Stimulated activated CD8-positive, alpha-beta memory T cell treated with anti-CD3 and anti-CD28 coated beads, Interleukin-4, amount 100 ng/mL, for 4 hours (primary cell): ENCODE measurements at places on chromosomes 11 and 22.

DNA sequence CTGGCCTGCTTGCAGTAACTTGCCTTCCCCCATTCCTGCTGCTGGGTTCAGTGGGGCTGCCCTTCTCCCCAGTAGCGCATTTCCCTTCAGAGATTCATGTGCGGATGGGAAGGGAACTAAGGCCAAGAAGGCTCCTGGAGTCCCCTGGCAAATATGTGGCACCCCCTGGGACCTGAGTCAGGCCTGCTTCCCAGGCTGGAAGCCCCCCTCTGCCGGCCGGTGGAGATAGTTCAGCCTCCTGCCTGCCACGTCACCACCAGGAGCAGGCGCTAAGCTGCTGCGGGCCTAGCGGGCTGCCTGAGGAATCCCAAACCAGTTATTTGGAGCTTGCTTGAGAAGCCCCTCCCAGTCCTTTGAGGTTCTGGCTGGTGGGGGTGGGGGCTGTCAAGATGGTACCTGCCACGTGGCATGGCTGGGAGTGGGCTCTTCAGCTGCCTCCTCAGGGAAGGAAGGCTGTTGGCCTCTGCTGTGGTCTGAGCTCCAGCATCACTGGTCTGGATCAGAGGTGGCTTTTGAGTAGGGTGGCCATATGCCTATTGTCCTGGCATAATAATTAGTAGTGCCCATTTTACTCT lies 2.0 kb downstream of the SERPINH1 start:
- no peak for DNase-seq

DNA sequence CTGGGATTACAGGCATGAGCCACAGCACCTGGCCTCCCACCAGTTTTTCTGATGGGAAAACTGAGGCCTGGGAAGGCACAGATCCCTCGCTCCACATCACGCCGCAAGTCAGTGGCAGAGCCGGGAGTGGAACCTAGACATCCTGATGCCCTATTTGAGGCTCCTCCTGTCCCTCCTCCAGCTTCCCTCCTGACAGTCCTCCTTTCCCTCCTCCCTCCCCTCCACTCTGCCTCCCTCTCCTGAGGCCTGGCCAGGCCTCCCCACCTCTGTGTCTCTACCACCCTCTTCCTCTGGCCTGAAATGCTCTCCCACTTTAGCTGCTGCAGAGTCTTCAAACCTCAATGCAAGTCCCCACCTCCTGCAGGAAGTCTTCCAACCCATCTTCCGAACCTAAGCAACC lies 13.3 kb upstream of the TP53I11 start:
- DNase-seq, result no peak

DNA sequence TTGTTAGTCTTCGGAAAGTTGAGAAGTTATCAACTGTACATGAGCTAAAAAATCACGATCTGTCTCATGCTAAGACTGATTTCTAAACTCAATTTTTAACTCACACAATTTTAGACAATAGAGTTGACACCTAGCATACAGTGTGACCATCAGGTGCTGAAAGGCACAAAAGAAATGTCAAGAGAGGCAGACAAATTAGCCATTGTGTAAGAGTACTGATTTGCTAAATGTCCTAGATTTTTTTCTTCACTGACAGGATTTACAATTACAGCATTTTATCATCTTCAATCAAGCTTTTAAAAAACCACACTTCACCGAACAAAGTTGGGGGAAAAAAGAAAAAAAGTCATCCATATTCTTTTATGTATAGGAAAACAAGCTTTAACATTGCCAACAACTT lies 7.0 kb downstream of the LGR4 start:
- DNase-seq, result no peak

GRCh38 chr11:102361086-102362031 lies 14.3 kb downstream of the BIRC2 start:
- no peak for DNase-seq

- DNase-seq, result no peak
Observed at GRCh38 chr11:118623269-118623655, 15.8 kb downstream of the PHLDB1 start.

GRCh38 chr11:81674211-81674610 lies 1059.5 kb downstream of the FAM181B start:
- no peak for DNase-seq

- DNase-seq, result no peak
Observed at GRCh38 chr22:33757041-33757801, 163.1 kb downstream of the LARGE1 start.

DNA sequence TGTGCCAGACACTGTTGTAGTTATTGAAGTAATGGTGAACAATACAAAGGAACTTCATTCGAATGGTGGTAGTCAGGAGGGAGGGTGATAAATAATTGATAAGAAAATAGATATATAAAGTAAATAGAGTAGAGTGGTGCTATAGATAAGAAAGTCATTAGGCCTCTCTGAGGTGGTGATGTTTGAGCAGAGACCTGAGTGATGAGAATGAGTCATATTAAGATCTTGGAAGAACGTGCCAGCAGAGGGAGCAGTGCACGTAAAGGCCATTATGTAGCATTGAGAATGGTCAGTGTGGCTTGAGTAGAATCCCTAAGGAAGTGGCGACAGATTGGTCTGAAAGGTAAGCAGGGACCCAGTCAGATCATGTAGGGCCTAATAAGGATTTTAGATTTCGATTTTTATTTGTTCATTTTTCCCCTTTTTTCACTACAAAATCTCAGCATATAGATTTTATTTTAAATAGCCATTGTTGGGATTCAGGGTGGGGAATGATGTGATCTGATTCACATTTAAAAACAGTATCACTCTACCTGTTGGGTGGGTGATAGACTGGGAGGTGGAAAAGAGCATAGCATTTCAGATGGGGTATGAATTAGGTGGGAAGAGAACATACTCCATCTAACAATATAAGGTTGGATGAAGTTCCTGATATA lies 44.7 kb downstream of the CCDC90B start:
- DNase-seq, result no peak

DNA sequence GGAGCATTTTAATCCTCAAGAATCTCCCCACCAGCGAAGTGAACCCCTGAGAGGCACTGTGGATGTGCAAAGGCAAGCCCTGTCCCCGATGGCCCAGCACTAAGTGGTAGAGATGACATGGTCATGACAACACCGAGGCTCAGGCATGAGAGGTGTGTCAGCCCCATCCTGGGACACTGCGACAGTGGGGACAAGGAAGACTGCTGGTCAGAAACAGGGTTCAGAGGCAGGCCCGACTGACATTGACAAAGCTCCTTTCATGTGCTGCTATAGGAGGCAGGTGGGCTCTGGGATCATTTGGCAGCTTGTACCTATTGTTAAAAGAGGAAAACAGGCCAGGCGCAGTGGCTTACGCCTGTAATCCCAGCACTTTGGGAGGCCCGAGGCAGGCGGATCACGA lies 54.3 kb upstream of the MYEOV start:
- DNase-seq, result no peak

DNA sequence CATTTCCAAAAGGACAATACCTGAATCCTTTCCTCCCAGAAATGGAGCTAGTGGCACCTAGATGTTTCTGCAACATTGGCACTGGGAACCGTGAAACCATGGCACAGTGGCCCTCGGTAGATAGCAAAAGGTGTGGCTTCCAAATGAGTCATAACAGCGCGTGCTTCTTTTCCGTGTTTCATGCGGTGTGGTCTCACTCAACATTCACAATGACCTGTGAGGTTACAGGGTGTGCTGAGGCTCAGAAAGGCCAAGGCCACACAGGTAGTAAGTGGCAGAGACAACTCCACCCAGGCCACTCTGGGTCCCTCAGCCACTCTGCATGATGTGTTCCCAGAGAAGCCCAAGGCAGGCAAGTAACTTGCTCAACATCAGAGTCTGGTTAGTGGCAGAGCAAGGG lies 67.4 kb downstream of the TP53I11 start:
- DNase-seq, result no peak

- no peak for DNase-seq
Observed at GRCh38 chr22:36548606-36549005, 19.6 kb upstream of the EIF3D start.

DNA sequence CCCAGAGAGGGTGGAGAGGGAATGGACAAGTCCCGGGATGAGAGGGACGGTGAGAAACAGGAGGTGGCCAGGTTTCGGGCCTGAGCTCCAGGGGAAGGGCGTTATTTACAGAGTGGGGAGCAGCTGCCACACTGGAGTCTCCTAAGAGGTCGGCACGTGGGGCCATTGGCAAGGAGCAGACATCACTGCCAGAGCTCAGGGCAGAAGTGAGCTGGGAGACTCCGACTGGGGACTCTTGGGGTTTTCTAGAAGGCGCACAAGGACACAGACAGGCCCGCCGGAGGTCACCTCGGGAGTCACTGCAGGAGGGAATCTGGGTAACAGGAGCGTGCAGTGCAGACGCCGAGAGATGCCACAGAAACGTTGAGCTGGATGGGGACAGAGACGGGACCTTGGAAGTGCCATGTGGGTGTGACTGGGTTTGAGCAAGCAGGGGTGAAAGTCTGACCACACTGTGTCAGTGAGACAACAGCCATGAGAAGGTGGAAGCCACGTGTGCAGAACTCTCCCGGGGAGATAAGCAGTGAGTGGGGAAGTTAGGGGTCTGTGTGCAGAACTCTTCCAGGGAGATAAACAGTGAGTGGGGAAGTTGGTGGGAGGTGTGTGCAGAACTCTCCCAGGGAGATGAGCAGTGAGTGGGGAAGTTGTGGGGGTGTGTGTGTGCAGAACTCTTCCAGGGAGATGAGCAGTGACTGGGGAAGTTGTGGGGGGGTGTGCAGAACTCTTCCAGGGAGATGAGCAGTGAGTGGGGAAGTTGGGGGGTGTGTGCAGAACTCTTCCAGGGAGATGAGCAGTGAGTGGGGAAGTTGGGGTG lies 187.5 kb downstream of the SHANK2 start:
- DNase-seq, result no peak

- no peak for DNase-seq
Observed at GRCh38 chr11:64400102-64400501, 41.1 kb downstream of the RPS6KA4 start.

DNA sequence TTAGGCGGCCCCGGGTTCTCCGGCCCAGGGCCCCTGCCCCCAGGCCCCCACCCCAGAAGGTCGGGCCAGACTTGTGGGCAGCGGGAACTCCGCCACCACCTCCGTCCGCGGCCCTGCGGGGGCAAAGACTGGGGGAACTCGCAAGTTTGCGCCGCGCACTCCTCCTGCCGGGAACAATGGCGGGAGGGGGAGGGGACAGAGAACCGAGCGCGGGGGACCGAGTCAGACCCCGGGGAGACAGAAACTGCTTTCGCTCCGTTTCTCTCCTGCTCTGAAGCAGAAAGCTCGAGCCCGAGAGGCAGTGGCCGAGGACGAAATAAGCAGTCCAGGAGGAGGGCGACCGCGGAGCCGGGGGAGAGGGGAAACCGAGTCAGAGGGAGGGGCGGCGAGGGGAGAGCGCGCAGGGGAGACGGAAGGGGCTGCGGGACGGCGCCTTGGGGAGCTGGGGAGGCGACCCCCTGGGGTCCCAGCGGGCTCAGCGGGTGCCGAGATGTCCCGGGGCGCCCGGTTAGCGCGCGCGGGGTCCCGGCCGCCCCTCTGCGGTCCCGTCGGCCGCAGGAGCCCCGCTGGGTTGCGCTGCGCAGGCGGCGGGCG lies 555 bp downstream of the TP53I11 start:
- DNase-seq, result no peak

- DNase-seq, result no peak
Observed at GRCh38 chr11:69726481-69726880, 22.7 kb upstream of the FGF19 start.

DNA sequence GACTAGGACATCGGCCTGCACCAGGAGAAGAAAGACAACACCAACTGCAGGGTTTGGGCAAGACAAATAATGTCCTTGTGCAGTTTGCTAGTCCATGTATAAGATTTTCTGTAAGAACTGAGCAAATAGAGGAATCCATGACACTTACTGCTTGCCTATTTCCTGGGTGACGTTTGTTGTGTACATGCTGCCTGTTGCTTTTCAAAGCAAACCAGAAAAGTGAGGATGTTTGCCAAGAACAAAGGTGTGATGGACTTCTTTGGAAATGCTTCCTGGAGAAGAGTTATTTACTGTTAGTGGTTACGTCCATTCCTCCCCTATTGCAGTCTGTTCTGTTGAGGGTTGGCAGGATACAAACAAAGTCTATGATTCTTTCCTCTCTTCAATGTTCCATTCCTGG lies 126.5 kb downstream of the CASP12 start:
- DNase-seq, result no peak

- DNase-seq, result no peak
Observed at GRCh38 chr11:60767388-60767811, 10.7 kb downstream of the MS4A15 start.

GRCh38 chr11:87870086-87870485 lies 305.2 kb downstream of the RAB38 start:
- DNase-seq, result no peak

GRCh38 chr22:47591016-47591415 lies 828.6 kb downstream of the TBC1D22A start:
- no peak for DNase-seq

DNA sequence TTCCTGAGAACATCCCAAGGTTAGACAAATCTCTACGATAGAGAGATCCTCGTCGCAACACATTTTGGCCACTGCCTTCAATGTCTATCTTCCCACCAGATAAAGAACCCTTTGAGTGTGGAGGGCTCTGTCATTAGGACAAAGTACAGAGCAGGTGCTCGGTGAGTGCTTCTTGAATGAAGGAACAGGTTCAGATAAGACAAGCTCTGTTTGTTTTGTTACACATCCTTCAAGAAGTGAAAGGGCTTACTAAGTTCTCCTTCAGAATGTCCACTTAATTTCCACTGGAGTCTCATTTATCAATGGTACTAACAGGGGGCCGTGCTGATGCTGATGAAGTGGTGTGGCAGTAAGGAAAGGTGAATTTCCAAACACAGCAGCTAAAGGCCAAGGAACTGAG lies 89.4 kb downstream of the SYN3 start:
- DNase-seq, result no peak

- no peak for DNase-seq
Observed at GRCh38 chr11:108958368-108959104, 293.7 kb downstream of the DDX10 start.

- no peak for DNase-seq
Observed at GRCh38 chr11:12124306-12124705, 13.9 kb downstream of the MICAL2 start.

GRCh38 chr22:37300551-37301017 lies 18.3 kb downstream of the CYTH4 start:
- no peak for DNase-seq

- no peak for DNase-seq
Observed at GRCh38 chr11:22044126-22044525, 148.8 kb upstream of the ANO5 start.

DNA sequence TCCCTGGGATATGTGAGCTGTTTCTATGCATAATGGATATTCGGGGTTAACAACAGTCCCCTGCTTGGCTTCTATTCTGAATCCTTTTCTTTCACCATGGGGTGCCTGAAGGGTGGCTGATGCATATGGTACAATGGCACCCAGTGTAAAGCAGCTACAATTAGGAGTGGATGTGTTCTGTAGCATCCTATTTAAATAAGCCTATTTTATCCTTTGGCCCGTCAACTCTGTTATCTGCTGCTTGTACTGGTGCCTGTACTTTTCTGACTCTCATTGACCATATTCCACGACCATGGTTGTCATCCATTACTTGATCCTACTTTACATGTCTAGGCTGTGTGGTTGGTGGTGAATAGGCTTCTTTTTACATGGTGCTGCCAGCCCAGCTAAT lies 1.3 kb downstream of the TUG1 start:
- DNase-seq, result no peak

- DNase-seq, result no peak
Observed at GRCh38 chr11:12099132-12099873, 11.1 kb upstream of the MICAL2 start.

GRCh38 chr11:123174196-123175183 lies 20.6 kb downstream of the CLMP start:
- DNase-seq, result no peak
